ENCODE measurements at places on chromosomes 7 and 10. TPM values are rescaled to one million over a fixed set of nuclear protein-coding genes. Genes with fewer than 3 reads are reported as not detected.

GRCh38 chr10:98074315-98074911 is 44.0 kb upstream of the CRTAC1 start:
- no peak for DNase-seq

DNA sequence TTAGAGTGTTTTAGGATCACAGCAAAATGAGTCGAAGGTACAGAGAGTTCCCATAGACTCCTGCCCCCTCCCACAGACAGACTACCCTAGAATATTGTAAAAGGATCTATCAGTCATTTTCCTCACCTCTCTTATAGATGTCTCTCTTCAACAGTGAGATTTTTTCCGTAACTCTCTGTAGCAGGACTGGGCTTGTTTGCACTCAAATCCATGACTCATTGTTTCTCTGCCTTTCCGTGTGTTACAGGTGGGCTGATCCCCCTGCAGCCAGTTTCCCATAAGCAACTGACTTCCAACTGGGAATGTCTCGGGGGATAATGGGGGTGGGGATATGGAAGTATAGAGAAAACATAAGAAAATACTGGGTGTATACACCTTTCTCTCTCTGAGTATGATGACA is 921.0 kb downstream of the GATA3 start:
- no peak for DNase-seq

- no peak for DNase-seq
Observed at GRCh38 chr10:119029613-119030420, at the start of gene NANOS1. NANOS1 (plus strand) TSS chr10:119029714; CDS start chr10:119029802, 88 bp downstream.

- DNase-seq: no peak
Observed at GRCh38 chr7:821688-822087, 10.6 kb upstream of the SUN1 start.

GRCh38 chr7:108311446-108312168 is 144.6 kb downstream of the NRCAM start:
- DNase-seq: no peak

- no peak for DNase-seq
Observed at GRCh38 chr7:71171476-71171875, 39.5 kb downstream of the GALNT17 start.

- DNase-seq: no peak
Observed at GRCh38 chr7:87448388-87448787, 27.1 kb downstream of the ABCB4 start.

GRCh38 chr7:37284805-37285231 is 163.8 kb downstream of the ELMO1 start:
- peak; percentile 28 for DNase-seq

DNA sequence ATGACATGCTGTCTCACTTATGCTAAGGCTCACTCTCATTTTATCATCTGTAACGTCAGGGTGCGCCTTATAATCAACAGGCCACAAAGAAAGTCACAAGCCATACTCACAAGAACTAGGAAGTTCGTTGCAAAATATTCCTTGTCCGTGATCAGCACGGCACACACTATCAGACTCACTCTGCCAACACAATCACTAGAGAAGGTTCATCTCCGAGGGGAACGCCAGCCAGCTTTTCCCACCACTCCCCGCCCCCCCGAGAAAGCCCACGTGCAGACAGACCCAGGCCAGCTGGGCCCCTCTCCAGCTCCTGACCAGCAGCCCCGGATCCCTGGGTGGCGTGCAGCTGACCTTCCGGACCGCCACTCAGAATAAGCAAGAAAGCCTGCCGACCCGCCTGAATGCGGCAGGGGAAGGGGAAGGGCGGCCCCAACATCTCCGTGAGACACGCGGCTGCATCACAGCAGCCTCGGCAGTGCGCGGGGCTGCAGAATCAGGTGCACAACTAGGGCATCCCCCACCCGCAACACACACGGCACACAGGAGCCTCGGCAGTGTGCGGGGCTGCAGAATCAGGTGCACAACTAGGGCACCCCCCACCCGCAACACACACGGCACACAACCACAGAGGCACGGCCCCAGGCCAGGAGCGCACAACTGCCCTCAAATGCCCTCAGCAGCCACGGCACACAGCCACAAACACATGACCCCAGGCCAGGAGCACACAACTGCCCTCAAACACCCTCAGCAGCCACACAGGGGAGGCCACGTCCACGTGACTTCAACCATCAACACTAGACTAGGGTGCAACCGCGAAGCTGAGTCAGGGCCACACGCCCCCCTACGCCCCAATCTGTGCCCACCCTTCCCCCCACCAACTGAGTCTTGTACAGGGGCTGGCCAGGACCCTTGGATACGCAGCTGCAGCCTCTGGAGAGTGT is 2.5 kb upstream of the GPR146 start:
- no peak for DNase-seq

GRCh38 chr10:89887830-89888229 is 186.4 kb downstream of the KIF20B start:
- no peak for DNase-seq

DNA sequence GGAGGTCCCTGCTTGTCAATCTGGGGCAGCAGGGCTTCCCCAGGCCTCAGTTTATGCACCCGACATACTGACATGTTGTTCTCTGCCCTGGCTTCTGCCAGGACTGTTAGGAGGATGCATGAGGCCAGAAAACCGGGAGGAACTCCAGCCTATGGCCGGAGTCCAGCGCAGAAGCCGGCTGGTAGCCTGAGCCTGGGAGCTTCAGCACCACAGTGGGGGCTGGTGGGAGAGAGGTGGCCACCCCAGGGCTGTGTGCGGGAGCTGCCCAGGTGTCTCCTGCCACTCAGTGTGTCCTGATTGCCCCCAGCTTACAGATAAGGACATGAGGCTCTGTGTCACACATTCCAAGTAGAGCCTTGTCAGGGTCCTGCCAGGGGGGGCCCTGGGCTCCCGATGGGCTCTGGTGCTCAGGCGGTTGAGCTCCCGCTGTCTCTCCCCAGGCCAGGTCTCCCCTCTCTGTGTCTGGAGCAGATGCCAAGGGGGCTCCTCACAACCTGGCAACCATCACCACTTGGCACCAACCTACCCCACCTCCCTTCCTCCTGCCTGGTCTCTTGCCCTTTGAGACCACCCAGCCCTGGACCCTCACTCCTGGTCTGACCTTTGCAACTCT is 32.3 kb downstream of the PPIF start:
- no peak for DNase-seq

DNA sequence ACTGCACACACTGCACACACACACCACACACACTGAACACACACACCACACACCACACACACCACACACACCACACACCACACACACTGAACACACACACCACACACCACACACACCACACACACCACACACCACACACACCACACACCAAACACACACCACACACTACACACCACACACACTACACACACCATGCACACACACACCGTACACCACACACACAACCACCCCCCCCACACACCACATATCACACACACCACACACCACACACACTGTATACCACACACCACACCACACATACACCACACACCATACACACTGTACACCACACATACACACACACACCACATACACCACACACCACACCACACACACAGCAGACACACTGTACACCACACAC is 59.5 kb downstream of the FAM204A start:
- DNase-seq: no peak

GRCh38 chr10:17035446-17035845 is 94.2 kb downstream of the CUBN start:
- no peak for DNase-seq

- DNase-seq: no peak
Observed at GRCh38 chr10:131087464-131088215, 223.9 kb downstream of the TCERG1L start.

GRCh38 chr7:324011-324410 is 34.0 kb downstream of the FOXL3 start:
- DNase-seq: no peak

GRCh38 chr10:61547297-61547696 is 94.1 kb upstream of the TMEM26 start:
- DNase-seq: no peak

- DNase-seq: peak; percentile 18
Observed at GRCh38 chr10:108783897-108784296, 1139.4 kb downstream of the XPNPEP1 start.

DNA sequence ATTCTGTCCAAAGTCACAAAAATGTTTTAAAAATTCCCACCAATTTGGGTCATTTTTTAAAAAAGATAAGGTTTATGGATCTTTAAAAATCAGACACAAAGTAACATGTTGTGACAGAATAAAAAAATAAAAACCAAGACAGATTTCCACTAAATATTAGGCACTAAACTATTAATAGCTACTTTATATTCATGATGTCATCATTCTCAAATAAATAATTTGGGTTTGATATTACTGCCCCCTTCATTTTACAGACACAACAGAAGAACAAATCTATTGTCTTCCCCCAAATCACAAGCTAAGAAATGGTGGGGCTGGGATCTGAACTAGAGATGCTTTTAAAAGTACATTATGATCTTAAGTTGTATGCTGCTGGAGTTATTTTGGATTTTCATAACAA is 119.4 kb downstream of the MICU1 start:
- no peak for DNase-seq

DNA sequence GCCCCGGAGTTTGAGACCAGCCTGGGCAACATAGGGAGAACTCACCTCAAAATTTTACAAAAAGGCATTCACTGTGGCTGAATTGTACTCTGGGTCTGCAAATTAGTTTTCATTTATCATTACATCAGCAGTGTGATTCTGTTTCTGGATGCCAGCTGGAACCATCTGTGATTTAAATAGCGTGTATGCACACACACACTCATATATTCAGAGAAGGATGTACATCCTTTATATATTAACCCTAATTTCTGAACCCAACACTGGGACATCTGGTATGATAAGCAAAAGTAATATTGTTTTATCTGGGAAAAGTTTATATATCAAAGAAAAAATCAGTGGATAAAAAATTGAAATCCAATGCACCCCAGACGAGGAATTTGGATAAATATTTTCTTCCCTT is 33.8 kb upstream of the LYZL1 start:
- DNase-seq: no peak

DNA sequence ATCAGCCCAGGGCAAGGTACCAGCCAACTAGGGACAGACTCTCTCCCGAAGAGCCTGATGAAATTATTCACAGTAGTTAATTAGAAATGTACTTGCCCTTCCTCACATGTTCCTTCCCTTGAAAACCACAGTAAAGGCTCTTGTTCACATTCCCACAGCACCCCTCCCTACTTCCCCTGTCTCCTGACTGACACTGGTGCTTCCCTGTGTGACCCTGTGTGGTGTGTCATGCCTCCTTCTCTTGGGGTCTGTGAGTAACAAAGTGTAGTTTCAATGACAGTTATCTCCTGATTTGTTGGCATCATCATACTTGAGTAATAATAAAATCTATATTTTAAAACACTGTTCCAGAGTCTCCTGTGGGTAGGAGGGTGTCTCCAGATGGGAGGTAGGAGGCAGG is 209.7 kb downstream of the ABCA13 start:
- DNase-seq: no peak

- no peak for DNase-seq
Observed at GRCh38 chr7:82742163-82742562, 298.6 kb upstream of the CACNA2D1 start.

- DNase-seq: no peak
Observed at GRCh38 chr7:158740013-158740656, 35.5 kb upstream of the NCAPG2 start.

DNA sequence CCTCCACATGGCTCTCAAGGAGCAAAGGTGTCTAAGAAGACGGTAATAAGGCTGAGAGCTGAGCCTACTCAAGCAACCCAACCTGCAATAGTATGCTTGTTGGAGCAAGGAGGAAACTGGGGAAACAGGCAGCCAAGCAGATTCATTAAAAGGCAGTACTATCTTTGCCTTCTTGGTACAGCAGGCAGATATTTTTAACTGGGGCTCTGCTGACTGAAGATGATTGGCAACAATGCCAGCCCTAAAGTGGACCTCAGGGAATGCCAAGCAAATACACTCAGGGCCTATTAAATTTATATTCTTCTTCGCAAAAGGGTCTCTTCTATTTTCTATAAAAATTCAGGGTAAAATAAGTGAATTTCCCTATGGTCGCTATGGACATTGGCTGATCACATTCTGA is 109.4 kb upstream of the PCGF5 start:
- no peak for DNase-seq

DNA sequence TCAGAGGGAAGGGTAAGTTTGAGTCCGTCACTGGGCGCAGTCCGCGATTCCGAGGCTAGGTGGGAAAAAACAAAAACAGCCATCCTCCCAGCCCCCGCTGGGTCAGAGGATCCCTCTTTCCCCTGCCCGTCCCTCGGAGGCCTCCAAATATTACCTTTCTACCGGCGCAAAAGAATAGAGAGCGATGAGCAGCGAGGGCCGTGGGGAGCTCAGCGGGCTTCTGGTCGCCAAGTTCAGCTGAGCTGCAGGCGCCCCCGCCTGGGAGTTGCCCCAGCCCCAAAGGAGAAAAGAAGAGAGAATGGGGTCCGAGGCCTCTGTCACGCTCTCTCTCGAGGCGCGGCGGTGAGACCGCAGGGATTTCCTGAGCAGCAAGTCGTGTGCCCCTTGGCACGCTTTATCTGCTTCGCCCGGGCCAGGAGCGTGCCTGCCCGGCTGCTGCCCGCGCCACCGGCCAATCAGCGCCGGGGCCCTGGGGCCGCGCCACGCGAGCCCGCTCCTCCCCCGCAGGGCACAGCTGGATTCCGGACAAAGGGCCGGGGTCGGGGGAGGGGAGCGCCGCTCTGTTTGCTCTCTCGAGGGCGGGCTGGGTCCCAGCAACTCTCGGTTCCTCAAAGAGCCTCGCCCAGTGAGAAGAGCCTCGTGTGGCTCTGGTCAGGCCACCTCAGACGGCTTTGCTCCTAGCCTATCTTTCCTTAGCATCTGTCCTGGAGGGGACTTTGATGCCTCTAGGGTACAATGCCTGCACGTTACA is at the start of gene NEUROG3:
NEUROG3 (minus strand) TSS at position 367 of the 751 bp plus-strand sequence. CDS start 379 bp downstream, outside the sequence.
- no peak for DNase-seq

CLRN3 gene
- total RNA-seq: not detected

PRPS1L1 gene
- total RNA-seq: not detected

SYNPO2L gene
- not detected for total RNA-seq

MKX gene
- 33.7 TPM for total RNA-seq

ITIH2 gene
- total RNA-seq: not detected

CALHM1 gene
- total RNA-seq: not detected

OLAH gene
- 0.23 TPM for total RNA-seq

SH2D4B gene
- not detected for total RNA-seq

PRKG1 gene
- 5.9 TPM for total RNA-seq
